HepG2 (cell line): ENCODE measurements at places on chromosomes 13 and 19.
A peak's percentile ranks its signal among the peaks of the same experiment; 100 is the strongest.

DNA sequence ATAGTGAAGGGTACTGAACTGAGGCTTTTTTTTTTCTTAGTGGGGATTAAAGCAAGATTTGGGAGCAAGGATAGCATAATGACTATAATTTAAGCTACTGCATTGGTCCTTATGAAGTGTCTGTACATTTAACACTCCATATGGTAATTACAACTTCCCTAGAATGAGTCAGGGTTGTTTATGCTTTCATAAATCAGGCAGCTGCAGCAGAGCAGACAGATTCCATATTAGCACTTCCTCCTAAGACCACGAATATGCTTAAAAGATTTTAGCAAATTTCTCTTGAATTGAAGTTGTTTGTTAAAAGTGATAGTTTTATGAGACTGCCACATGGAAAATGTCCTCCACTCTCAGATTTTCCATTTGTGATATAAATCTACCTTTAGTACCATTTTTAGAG, 401.1 kb upstream of the SPRY2 start:
- DNase-seq = no peak

- DNase-seq = no peak
Measured at GRCh38 chr19:45650722-45651121, 11.5 kb upstream of the EML2 start.

DNA sequence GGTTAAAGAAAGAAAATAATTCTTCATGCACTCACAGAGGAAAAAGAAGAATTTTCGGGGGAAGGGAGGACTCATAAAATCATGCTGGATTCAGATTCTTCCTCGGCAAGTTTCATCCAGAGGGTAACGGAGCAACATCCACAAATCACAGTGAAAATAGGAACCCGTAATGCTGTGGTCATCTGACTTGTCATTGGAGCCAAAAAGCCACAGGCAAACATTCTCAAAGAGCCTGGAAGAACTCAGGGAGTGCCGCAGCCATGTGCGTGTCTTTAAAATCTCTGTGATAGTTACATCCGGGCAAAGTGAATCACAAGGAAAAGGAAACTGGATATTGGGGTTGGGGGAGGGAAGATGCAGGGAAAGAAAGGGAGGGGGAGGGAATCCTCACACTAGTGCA, 33.0 kb upstream of the VSTM2B start:
- no peak for DNase-seq

- no peak for DNase-seq
Measured at GRCh38 chr13:80030491-80030890, 310.4 kb downstream of the SPRY2 start.

DNA sequence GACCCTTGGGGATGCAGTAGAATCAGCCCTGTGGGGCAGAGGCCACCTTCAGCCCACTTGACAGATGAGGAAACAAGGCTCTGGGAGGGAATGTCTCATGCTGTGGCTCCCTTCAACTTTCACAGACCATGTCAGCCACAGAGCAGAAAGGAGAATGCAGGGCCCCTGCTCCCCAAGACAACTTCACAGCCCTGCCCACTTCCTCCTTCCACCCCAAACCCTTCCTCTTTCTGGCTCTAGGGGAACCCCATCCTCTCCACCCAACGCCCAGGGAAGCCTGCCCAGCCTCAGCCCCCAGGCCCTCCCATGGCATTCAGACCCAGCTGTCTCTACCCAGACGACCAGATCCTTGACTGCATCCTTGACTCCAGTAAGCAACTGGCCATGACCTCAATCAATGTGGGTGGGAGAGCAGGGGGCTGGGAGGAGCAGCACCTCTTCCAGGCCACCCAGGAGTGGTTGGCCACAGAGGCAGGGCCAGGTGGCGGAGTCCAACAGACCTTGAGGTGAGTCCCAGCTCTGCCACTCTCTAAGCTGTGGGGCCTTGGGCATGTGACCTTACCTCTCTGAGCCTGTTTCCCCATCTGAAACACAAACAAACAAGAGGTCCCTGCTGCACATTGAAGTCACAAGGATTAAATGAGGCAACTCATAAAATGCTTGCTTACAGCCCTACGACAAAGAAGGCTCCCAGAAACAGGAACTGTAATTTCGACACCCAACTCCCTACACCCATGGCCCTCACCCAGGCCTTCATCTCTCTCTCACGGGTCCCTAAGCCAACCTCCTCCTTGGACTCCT, 15.8 kb downstream of the DEDD2 start:
- DNase-seq = no peak

DNA sequence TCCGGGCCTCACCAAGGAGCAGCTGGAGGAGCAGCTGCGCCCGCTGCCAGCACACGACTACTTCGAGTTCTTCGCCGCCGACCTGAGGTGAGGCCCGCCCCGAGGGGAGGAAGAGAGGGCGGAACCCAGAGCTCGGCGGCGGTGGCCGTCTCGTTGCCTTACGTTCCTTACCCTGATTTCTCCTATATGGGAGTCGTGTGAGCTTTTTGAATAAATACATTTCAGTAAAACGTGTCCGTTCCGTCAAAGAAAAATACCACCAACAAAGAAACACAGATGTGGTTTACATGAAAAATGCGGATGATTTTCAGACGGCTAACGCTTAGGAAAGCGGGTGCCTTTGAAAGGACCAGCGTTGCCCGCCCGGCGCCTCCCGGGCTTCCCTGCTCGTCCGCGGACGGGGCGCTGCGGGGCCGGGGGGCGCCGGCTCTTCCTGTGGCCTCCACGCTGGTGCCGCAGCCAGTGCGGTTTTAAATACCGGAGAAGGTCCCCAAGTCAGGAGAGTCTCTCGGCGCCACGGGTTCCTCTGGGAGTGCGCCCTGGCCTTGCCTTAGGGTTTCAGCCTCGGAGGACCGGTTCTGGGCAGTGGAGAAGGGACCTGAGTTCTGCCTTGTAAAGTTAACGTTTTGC, 755 bp downstream of the UPF3A start:
- DNase-seq = peak; percentile 30
